ENCODE measurements at places on chromosomes 3 and 15.

- no peak overlapping the region for H3K27ac ChIP-seq
- H3K4me1 ChIP-seq = no peaks in the 10 kb centered on the region
- no peaks in the 10 kb centered on the region for H3K27me3 ChIP-seq
- DNase-seq = no peak
- H3K36me3 ChIP-seq = no peaks in the 10 kb centered on the region
Observed at GRCh38 chr3:40714771-40715345, 190.1 kb downstream of the ZNF621 start.

DNA sequence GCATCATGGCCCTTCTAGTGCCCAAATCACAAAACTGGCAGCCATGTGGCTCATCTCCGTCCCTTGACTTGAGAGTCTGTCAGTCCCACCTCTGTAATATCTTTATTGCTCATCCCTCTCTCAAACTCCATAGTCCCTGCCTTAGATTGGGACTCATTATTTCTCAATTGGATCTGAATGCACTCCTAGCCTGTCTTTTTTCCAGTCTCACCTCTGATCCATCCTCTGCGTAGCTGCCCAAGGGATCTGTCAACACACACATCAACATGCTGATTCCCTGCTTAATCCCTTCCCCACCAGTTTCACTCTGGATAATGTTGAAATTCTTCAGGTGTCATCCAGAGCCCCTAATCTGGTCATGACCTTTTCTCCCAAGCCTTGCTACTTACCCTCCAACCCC is 39.3 kb downstream of the NMNAT3 start:
- no peak for DNase-seq
- H3K36me3 ChIP-seq = no peaks in the 10 kb centered on the region
- H3K4me1 ChIP-seq = no peaks in the 10 kb centered on the region
- no peak overlapping the region for H3K4me3 ChIP-seq
- no peaks in the 10 kb centered on the region for H3K27me3 ChIP-seq
- no peak overlapping the region for H3K27ac ChIP-seq

DNA sequence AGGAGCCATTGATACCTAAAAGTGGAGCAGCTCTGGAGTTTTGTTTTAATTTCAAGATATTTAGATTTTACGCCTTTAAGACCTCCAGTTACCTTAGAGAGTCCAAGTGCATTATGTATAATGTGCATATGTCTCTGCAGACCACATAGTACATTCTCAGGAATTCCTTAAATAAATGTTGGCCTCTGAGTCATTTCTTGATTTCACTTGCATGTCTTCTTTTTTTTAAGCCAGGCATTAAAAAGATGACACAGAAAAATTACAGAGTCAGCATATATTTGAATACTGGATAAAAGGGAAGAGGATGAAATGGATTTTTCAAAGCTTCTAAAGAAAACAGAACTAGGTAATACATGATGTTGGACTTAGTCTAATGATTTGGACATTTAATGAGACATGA is 125.2 kb downstream of the TMCO5A start:
- no peaks in the 10 kb centered on the region for H3K36me3 ChIP-seq
- no peak overlapping the region for H3K27ac ChIP-seq
- H3K4me1 ChIP-seq = peaks cover 21% of the 10 kb centered on the region

DNA sequence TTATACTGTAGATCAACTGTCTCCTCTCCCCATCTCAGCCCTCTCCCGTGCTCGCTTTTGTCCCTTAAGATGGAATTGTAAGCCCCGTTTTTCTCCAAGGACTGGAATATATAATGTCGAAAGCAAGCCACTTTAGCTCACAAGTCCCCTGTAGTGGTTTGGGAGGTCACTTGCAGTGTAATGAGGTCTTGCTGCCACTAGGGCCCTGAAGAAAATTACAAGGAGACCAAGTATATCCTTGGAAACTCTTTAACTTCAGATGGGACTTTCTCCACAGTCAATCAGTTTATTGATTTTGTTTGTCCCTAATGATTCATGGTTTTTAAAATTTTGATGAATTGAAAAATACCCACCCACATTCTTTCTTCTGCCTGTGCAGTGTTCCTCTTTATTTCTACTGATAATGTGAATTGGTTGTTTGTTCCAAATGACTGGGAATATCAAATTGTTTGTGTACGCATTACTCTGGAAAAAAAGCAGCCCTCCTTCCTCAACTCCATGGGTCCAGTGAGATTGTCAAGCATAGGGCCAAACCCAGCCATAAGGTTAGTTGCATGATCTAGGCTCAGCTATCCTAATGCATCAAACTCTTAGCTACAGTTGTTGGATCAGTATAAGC is 294.8 kb downstream of the MCTP2 start:
- no peak overlapping the region for H3K4me3 ChIP-seq
- no peaks in the 10 kb centered on the region for H3K4me1 ChIP-seq
- H3K27ac ChIP-seq = no peak overlapping the region
- no peak for DNase-seq
- no peaks in the 10 kb centered on the region for H3K36me3 ChIP-seq
- no peaks in the 10 kb centered on the region for H3K27me3 ChIP-seq

DNA sequence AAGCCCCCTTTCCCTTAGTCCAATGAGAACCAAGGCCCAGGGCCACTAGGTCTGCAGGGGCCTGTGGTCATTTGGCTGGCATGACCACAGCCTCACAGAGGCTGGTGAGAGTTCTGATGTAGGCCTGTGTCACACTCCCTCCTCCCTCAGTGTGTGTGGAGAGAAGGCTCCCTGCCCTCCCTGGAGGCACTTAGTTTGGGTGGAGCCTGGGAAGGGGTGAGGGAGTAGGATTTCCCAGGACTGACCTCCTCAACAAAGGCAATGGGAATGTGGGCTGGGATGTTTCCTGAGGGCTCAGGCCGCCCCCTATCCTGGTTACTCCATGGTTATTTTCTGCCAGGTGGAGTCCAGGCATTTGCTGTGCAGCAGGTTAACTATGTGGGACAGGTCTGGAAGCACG is 7.6 kb downstream of the TEX264 start:
- H3K27ac ChIP-seq = no peak overlapping the region
- H3K4me3 ChIP-seq = no peak overlapping the region
- H3K36me3 ChIP-seq = peaks cover 6% of the 10 kb centered on the region
- H3K27me3 ChIP-seq = no peaks in the 10 kb centered on the region
- no peak for DNase-seq

GRCh38 chr3:128317698-128318231 is 148.9 kb downstream of the DNAJB8 start:
- DNase-seq = no peak
- no peak overlapping the region for H3K4me3 ChIP-seq

GRCh38 chr15:22229990-22230819 is 149.9 kb downstream of the OR4M2 start:
- H3K27ac ChIP-seq = no peak overlapping the region
- no peaks in the 10 kb centered on the region for H3K27me3 ChIP-seq
- no peak overlapping the region for H3K4me3 ChIP-seq
- H3K36me3 ChIP-seq = peaks cover 19% of the 10 kb centered on the region

GRCh38 chr3:11560746-11561145 is 83.0 kb downstream of the VGLL4 start:
- peaks cover 51% of the 10 kb centered on the region for H3K4me1 ChIP-seq
- no peaks in the 10 kb centered on the region for H3K27me3 ChIP-seq
- H3K27ac ChIP-seq = no peak overlapping the region

DNA sequence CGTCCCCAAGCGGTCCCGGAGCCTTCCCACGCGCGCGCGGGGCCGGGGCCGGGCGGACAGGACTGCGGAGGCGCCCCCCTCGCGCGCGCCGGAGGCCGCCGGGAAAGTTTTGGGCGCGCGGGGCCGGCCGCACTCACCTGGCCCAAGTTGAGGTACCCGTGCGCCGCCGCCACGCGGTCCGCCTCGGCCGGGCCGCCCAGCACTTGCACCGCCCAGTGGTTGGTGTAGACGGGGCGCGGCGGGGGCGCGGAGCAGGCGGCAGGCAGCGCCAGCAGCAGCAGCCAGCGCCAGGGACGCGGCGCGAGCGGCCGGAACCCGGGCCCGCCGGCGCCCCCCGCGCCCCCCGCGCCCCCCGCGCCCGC is 289 bp downstream of the PCSK6 start:
- no peaks in the 10 kb centered on the region for H3K36me3 ChIP-seq
- peaks cover 9% of the 10 kb centered on the region for H3K4me1 ChIP-seq
- no peak for DNase-seq
- no peak overlapping the region for H3K27ac ChIP-seq
- no peak overlapping the region for H3K4me3 ChIP-seq
- peaks cover 58% of the 10 kb centered on the region for H3K27me3 ChIP-seq

GRCh38 chr15:29403772-29404171 is 134.2 kb upstream of the NSMCE3 start:
- DNase-seq = no peak
- peaks cover 8% of the 10 kb centered on the region for H3K27me3 ChIP-seq
- H3K36me3 ChIP-seq = no peaks in the 10 kb centered on the region
- no peaks in the 10 kb centered on the region for H3K4me1 ChIP-seq
- H3K27ac ChIP-seq = no peak overlapping the region

DNA sequence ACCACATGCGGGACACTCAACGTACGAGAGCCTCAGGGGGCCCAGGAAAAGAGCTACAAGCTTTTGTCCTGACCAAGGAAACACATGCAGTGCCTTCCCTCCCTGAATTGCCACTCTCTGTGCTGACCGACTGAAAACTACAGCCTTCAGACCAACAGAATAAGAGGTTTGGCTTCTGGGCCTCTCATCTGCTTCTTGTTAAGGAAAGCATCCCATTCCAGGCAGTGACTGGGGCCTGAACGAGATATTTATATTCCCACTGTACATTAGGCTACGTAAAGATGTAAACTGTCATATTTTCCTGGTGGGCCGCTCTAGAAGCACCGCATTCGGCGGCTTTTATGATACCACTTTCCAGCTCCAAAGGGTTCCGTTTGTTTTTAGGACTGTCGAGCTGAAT is 208.9 kb upstream of the TPM1 start:
- no peak for DNase-seq
- H3K4me1 ChIP-seq = peaks cover 6% of the 10 kb centered on the region
- H3K27ac ChIP-seq = no peak overlapping the region
- H3K36me3 ChIP-seq = peaks cover 7% of the 10 kb centered on the region
- H3K27me3 ChIP-seq = no peaks in the 10 kb centered on the region
- H3K4me3 ChIP-seq = no peak overlapping the region

- peaks cover 4% of the 10 kb centered on the region for H3K4me1 ChIP-seq
- DNase-seq = no peak
- no peak overlapping the region for H3K27ac ChIP-seq
- H3K36me3 ChIP-seq = no peaks in the 10 kb centered on the region
- H3K27me3 ChIP-seq = no peaks in the 10 kb centered on the region
Observed at GRCh38 chr3:94323596-94323995, 260.7 kb downstream of the NSUN3 start.

DNA sequence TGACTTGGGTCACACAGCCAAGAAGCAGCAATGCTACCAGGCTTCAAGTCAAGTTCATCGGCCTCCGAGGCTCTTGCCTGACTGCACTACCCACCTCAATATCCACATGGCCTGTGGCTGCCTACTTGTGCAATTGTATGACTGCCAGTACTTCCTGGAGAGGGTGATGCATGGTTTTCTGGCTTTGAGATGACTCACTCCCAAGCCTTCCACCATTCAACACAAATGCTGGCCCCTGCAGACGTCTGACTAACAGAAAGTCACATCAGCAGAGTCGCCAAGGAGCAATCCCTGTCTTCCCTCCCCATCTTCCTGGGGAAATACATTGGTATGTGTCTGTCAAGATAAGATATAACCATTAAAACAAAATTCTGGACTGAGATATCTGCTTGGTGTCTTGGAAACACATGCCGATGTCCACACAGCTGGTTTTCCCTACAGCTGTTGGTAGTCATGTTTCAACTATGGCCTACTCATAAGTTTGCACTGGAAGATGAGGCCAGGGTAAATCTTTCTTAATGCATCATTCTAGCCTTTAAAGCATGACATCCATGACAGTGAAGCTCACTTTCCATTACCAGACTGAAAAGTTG is 79.6 kb upstream of the SPATA12 start:
- no peaks in the 10 kb centered on the region for H3K27me3 ChIP-seq
- DNase-seq = no peak
- H3K4me3 ChIP-seq = no peak overlapping the region
- peaks cover 6% of the 10 kb centered on the region for H3K4me1 ChIP-seq
- H3K36me3 ChIP-seq = no peaks in the 10 kb centered on the region

- H3K4me1 ChIP-seq = no peaks in the 10 kb centered on the region
- DNase-seq = no peak
- no peaks in the 10 kb centered on the region for H3K27me3 ChIP-seq
- H3K36me3 ChIP-seq = peaks cover 4% of the 10 kb centered on the region
Observed at GRCh38 chr15:74027688-74028087, 33.2 kb downstream of the PML start.

DNA sequence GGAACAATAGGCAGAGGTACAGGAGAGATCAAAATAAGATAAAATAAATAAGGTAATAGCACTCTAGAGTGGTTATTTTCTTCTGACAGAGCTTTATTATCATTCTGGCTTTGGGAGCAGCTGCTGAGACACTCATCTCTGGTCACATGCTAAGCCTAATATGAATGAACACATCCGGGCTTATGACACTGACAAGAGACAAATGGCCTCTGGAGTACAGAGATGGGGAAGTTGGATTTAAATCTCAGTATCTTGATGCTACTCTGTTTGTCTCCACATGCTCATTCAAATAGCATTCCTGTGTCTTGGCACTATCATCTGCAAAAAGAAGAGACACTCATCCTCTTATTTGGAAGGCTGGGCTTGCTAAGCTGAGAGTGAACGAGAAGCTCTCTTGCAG is 55.6 kb downstream of the TMEM45A start:
- no peak overlapping the region for H3K27ac ChIP-seq
- H3K27me3 ChIP-seq = no peaks in the 10 kb centered on the region
- DNase-seq = no peak
- H3K36me3 ChIP-seq = no peaks in the 10 kb centered on the region
- no peak overlapping the region for H3K4me3 ChIP-seq

DNA sequence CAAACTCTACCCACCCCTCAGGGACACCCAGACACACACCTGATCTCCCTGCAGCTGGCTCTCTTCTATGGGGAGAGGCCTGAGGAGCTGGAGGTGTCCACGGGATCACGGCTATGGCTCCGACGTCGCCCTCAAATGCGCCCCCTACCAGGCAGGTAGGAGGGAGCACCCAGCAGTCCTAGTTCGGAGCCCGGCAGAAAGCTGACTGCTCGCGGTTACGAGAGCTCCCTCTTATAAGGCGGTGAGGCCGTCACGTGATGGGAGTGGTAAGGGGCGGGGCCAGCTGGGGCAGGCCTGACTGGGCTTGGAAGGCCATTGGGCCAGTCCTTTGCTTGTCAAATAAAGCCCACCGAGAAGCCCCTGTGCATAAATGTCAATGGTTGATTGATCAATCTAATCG is at the start of gene PRR20G:
TSS of gene PRR20G (minus strand) at position 207 of the 400 bp plus-strand sequence. CDS start 681 bp downstream, outside the sequence.
- DNase-seq = no peak
- H3K36me3 ChIP-seq = no peaks in the 10 kb centered on the region
- H3K27me3 ChIP-seq = peaks cover 13% of the 10 kb centered on the region
- no peaks in the 10 kb centered on the region for H3K4me1 ChIP-seq
- H3K27ac ChIP-seq = no peak within 1 kb of the TSS

DNA sequence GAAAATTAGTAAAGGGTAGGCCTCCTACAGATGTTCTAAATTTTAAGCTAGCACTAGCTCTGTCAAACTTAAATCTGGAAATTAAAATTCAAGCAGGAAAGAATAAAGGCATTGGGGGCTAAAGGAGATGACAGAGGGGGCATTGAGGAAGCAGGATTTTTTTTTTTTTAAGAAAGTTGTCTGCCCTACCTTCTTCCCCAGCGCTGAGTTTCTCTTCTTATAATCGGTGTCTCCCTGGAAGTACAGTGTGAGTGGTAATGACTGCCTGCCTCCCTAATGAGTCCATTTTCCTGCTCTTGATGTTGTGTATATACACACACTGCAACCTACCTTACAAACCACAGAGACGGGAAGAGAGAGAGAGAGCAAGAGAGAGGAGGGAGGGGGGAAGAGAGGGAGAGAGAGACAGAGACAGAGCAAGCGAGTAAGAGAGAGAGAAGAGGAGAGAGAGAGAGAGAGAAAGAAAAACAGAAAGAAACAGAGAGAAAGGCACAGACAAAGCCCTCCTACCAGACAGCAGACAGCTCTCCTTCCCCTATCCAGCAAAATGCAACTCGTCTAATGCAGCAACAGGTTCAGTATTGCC is 47.0 kb downstream of the ZBTB20 start:
- H3K27me3 ChIP-seq = no peaks in the 10 kb centered on the region
- no peak for DNase-seq
- peaks cover 10% of the 10 kb centered on the region for H3K36me3 ChIP-seq
- H3K4me1 ChIP-seq = peaks cover 16% of the 10 kb centered on the region
- peak overlapping the region; percentile 59 for H3K27ac ChIP-seq
- H3K4me3 ChIP-seq = peak overlapping the region; percentile 32
